Activated gamma-delta T cell treated with anti-CD3 and anti-CD28 coated beads, Interleukin-2, amount 50 U/mL, for 16 hours (primary cell): ENCODE measurements at places on chromosomes 6 and 20.

DNA sequence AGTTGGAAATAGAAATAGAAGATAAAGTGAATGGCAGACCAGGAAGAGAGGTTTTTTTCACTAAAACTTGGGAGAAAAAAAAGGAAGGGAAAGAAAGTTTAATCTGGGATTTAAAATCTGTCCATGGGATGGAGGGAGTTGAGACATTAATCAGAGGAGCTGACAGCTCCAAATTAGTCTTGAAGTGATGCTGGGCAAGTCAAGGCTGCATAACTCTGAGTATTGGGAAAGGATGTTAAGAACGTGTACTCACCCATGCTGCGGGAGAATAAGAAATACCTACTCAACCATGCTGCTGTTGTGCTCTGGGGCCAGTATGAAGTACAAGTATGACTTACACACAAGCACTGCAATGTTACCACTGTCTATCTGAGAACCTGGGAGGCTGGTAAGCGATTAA lies 47.5 kb downstream of the SNRNP48 start:
- DNase-seq = no peak

- DNase-seq = no peak
Measured at GRCh38 chr20:62896526-62896925, 29.8 kb downstream of the DIDO1 start.

- DNase-seq = no peak
Measured at GRCh38 chr6:414447-414846, 22.9 kb downstream of the IRF4 start.

- no peak for DNase-seq
Measured at GRCh38 chr20:19777315-19777714, 19.3 kb downstream of the RIN2 start.

DNA sequence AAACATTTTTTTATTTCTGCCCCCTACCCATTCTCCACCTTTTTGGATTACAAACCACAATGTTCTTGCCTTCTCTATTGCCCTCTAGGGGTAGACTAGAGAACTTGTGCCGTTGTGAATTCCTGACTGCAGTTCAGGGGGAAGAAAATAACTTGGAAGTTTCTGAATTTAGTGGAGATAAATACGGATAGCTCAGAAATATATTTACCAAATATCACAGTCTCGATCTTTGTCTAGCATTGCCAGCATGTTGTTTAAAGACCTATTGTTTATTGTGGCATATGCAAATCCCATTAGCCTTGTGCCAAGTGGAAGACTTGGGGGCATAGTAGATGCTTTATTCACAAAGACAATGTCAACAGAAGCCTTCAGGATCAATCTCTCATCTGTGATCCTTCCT lies 154.1 kb upstream of the MMS22L start:
- no peak for DNase-seq
